ENCODE measurements at places on chromosomes 2 and 18.

DNA sequence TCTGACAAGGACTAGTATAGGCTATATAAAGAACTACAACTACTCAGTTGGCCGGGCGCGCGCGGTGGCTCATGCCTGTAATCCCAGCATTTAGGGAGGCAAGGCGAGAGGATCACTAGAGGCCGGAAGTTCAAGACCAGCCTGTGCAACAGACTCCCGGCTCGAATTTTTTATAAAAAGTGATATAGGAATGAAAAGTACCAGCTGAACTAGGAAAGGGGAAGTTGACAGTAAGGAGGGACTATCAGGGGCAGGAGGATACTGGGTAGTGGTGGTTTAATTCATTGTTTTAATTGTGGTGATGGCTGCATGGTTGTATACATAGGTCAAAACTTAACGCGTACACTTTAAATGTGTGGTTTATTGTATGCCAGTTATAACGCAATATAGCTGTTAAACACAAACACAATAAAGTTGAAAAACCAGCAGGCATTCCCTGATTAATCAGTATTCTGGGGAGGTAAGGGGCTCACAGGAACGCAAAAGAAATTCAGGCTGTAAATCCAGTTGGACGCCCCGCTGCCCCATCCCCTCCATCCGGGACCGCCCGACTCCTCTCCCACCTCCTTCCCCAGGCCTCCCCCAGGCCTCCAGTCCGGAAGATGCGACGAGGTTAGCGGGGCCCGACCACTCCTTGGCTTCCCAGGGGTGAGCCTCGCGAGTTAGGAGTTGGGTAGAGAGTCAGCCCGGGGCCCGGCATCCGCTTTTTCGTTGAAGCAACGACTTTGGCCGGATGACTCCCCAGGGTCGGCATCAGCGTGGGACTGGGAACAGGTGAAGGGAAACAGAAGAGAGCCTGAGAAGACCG is 746 bp upstream of the POLR1B start:
- DNase-seq: peak; percentile 71

GRCh38 chr2:32812316-32812715 is 134.4 kb upstream of the LTBP1 start:
- DNase-seq: no peak

DNA sequence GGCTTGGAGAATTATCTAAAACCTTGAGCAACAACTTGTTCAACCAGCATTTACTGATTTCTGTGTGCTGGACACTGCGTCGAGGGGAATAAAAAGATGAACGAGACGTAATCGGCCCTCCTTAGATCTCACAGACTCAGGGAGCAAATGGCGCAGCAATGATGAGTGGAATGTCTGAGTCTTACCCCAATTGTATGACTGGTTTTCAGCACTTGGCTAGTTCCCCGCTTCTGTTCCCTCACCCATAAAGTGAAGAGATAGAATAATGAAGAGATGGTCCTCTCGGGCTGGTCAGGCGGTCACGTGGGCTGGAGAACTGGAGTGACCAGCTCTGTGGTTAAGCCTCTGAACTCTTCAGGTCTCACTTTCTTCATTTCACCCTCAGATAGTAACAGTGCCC is 17.3 kb upstream of the GATA6 start:
- no peak for DNase-seq

- no peak for DNase-seq
Observed at GRCh38 chr2:23707096-23707495, 219.8 kb downstream of the ATAD2B start.

DNA sequence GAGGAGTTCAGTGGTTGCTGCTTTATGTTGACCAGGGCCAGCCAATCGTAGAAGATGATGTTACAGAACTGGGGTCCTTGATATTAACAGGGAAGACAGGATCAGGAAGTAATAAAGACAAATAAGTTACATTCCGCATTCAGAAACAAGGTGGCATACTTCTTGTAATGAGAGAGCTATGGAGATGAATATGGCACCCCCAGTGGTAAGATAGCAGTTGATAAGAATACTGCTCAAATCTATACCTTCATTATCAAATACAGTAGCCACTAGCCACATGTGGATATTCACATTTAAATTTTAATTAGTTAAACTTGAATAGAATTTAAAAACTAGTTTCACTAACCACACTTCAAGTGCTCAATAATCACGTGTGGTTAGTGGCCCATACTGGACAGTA is 290.4 kb upstream of the RBMS1 start:
- DNase-seq: no peak

All from heart right ventricle (tissue), 16 donors.